ENCODE measurements at places on chromosomes 1 and 21. TPM values are rescaled to one million over a fixed set of nuclear protein-coding genes. Genes with fewer than 3 reads are reported as not detected.

The TDRD5 gene
- not detected for total RNA-seq

The RNF186 gene
- total RNA-seq: 1.4 TPM

The PITHD1 gene
- total RNA-seq: 45.1 TPM

The FCRLB gene
- 0.23 TPM for total RNA-seq
